T-helper 2 cell (primary cell): ENCODE measurements at places on chromosomes 1 and 21.

DNA sequence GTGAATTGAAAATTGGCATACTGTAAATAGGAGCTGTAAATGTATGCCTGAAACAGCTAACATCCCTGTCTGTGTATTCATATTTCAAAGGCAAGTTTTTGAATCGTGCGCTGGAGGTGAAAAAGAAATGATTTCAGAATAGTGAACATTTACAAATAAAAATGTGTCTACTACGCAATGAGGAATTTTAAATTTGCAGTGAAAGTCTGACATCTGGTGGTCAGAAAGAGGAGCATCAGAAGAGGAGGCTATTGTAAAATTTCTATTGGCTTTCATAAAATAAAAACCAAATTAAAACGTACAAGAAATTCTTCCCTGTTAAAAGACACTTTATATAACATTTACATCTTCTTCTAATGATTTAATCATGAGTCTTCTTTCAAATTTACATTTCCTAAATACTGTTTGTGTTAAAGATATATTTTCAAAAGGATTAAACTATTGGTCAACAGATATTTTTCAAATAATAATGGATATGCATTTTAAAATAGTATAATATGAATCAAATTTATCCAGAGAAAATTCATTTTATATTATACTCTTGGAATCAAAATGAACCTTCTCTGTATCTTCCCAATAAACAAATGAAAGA lies 113.7 kb upstream of the RRP15 start:
- no peak for DNase-seq

DNA sequence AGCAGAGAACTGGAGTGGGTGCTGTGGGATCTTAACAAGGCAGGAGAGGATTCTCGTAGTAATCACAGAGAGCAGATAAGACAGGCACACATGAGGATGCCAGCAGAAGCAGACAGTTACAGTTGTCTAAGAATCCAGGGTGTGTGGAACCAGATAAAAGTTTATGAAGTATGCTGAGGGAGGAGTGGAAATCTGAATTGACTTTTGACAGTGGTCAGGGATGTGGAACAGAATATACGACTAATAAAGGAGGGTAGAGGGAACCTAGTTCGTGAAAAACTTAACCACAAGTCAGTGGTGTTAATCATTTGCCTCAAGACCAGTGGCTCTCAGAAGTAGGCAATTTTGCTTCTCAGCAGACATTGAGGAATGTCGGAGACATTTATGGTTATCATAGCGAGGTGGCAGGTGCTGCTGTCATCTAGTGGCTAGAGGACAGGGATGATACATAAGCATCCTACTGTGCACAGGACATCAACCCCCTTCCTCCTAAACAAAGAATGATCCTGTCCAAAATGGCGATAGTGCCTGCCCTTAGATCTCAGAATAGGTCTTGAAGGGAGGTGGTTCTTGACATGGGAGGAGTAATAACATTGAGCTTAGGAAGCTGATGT lies 3.0 kb downstream of the LRRC8D start:
- DNase-seq: no peak

DNA sequence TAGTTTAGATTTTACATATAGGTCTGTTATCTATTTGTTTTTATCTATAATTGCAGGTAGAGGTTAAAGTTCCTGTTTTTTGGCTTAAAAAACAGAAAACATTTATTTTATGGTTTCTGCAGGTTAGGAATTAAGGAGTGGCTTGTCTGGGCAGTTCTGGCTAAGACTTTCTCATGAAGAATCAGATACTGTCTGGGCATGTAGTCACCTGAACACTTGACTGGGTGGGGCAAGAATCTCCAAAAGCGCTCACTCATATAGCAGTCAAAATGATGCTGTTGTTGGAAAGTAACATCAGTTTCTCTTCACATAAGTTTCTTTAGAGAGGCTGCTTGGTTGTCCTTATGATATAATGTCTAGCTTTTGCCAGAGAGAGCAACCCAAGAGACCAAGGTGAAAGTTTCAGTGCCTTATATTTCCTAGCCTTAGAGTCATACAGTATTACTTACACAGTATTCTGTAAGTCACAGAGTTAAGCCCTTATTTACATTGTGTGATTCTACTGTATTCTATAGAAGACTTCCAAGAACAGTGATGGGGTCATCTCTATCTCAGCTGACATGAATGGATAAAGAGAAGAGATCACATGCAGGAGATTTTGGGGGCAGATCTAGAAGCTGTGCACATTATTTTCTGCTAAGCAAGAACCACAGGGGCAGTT lies 125.4 kb upstream of the GPR52 start:
- DNase-seq: no peak

DNA sequence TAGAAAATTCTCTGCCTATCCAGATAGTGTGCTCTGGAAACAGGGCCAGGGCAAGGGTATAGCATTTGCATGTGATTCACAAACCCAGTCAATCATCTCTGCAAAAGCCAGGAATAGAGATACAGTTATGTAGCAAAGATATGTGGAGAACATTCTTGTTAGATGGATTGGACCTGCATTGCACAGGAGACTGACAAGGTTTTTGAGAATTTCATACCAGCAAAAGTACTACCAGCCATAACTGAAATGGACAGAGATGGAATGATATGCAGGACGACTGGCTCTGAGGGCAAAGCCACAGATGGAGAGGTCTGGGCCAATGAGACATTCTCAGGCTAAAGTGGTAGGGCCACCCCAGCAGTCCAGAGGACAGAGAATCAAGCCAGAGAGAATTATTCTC lies 24.7 kb downstream of the SCMH1 start:
- no peak for DNase-seq

GRCh38 chr1:27145934-27146354 lies 9.0 kb downstream of the SLC9A1 start:
- no peak for DNase-seq

DNA sequence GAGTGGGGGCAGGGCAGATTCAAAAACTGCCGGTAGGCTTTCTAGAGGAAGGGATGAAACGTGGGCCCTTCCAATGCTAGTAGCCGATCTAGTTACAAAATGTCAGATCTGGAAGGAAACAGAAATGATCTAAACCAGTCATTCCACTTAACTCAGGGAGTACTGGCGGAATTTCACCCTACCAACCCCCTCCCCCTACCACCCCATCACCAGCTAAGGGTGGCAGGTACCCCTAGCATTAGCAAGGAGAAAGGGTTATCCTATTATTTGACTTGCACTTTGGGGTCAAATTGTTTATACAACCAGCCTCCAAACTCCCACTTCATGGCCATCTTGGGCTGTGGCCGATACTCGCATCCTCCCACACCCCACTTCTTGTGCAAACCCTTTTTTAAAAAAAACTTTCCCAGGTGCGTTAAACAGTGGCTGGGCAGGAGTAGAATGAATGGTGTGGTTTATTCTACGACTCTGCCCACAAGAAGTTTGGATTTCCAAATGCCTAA lies 644 bp upstream of the MRPL24 start:
- no peak for DNase-seq

- DNase-seq: no peak
Measured at GRCh38 chr1:93999840-94000415, 90.7 kb upstream of the GCLM start.
